ENCODE measurements at places on chromosomes 5 and 9. TPM values are rescaled to one million over a fixed set of nuclear protein-coding genes. Genes with fewer than 3 reads are reported as not detected.
A peak's percentile ranks its signal among the peaks of the same experiment; 100 is the strongest.

GRCh38 chr5:100472091-100472490 lies 63.1 kb upstream of the FAM174A start:
- no peak for DNase-seq

The WDR31 gene
- 7.5 TPM for total RNA-seq

The PCDHGA8 gene
- total RNA-seq: 4.0 TPM

The PCDHA13 gene
- total RNA-seq: not detected

GRCh38 chr5:71645030-71645429 lies 57.9 kb downstream of the MCCC2 start:
- DNase-seq: no peak

GRCh38 chr9:90552317-90552716 lies 90.3 kb downstream of the DIRAS2 start:
- DNase-seq: no peak

GRCh38 chr5:16709691-16710433 lies 93.1 kb upstream of the RETREG1 start:
- DNase-seq: no peak

- DNase-seq: no peak
These were observed 516.5 kb downstream of the DNAH5 start for GRCh38 chr5:13427827-13428557.

GRCh38 chr9:73183917-73184861 lies 32.5 kb downstream of the ANXA1 start:
- no peak for DNase-seq

The SPINK13 gene
- total RNA-seq: not detected

- DNase-seq: no peak
These were observed 110.2 kb downstream of the MLLT3 start for GRCh38 chr9:20512106-20512505.

The STKLD1 gene
- 0.31 TPM for total RNA-seq

GRCh38 chr5:92581690-92582089 lies 999.3 kb downstream of the NR2F1-AS1 start:
- DNase-seq: no peak

- no peak for DNase-seq
These were observed 73.5 kb downstream of the COL23A1 start for GRCh38 chr5:178516504-178517235.

- no peak for DNase-seq
These were observed 294.5 kb downstream of the CTNND2 start for GRCh38 chr5:11609570-11610303.

The SPATA31A3 gene
- not detected for total RNA-seq

DNA sequence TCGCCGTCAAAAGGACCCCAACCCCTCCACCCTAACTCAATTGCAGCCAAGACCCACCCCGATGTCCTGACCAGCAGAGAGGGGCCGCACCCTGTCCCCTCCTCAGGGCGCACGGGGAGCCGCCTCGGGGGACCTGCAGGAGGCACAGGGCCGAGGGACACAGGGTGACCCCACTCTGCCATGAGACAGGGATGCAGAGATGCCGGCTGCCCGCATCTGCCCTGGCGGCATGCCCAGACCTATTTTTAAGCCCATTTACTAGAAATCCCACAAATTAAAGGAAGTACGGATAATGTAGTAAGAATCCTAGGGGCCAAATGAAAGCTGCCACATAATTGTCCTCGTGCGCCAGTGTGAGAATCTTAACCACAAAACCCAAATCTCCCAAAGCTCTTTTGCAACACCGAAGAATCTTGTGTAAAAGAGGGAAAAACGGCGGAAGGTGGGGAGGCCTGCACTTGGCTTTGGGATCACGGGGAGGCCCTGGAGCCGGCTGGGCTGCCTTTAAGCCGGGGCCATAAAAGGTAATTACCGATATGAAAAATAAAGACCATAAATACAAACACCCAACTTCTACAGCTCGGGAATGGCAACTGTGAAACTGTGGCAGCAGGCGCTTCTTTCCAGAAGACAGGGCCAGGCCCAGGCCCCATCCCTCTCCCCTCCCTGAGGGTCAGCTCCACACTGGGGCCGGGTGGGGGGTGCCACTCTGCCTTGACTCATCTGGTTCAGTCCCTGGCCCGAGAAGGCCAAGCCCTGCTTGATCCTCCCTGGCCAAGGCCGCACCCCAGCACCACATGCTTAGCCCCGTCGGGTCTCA lies 35.0 kb downstream of the NACC2 start:
- no peak for DNase-seq

The PCDHB7 gene
- total RNA-seq: 0.79 TPM

The ZNG1A gene
- 23.8 TPM for total RNA-seq

GRCh38 chr5:155027993-155028629 lies 14.6 kb downstream of the KIF4B start:
- DNase-seq: no peak

GRCh38 chr9:71783120-71783523 lies 14.8 kb upstream of the CEMIP2 start:
- DNase-seq: peak; percentile 54

- no peak for DNase-seq
These were observed 76.1 kb downstream of the ADAMTS2 start for GRCh38 chr5:179268966-179269693.

DNA sequence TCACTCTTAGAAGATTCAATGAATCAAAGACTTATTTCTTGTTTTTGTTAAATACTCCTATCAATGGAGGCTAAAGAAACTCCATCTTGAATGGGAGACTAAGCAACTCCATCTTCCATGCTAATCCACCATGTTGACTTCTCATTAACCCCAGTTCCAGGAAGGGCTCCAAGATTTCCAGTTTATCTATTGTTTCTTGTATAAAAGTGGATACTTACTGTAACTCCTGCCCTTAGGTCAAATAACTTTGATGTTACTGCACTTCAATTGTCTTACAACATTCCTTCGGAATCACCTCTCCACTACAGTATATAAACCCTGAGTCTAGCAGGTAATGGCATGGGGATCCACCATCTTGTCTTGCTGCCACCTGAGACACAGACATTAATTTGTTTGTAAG lies 63.0 kb downstream of the PUM3 start:
- no peak for DNase-seq

DNA sequence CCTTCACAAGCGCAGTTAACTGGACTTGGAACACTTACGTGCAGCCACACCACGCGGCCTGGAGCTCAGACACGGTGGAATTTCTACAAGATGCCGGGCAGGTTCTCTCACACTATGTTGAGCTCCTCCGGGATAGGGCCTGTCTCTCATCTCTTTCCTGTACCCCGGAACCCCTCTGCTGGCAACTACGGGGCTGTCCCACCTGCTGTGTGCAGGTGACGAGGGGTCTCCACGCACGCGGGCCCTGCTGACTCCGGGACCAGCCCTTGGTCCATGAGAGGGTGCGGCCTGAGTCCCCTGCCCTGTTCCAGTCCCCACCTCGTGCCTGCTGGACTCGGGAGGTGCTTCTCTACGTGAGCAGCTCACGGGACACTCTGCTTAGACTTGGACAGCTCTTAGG lies 40.1 kb downstream of the SLC6A3 start:
- DNase-seq: no peak

DNA sequence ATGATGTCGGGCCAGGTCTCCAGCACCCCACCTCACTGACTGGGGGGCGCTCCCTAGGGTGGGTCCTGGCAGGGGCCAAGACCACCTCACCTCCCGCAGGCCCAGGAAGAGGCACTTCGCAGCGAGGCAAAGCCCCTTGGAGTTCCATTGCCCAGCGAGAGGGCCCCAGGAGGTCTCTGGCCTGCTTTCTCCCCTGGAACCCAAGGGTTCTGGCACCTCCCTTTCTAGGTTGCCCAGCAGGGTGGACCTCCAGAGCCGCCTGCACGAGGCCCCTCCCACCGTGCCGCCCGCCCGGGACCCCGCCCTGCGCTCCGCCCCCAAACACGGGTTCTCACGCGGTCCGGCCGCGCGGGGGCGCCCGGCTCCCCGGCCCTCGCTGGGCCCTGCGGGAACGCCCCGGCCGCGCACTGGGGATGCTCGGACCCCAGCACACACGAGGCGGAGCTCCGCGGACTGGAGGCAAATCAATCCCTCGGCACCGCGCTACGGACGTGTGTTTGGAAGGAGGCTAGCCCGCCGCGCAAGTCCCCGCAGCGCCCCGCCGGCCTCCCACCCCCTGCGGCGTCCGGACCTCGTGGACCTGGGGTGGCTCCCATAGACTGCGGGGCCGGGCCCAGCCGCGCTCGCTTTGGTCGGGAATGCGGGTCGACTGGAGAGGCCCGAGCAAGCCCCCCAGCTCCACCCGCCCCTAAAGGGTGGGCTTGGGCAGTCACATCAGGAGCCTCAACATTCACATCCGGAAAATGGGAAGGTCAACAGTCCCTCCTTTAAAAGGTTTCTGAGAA lies 99.5 kb upstream of the LMX1B start:
- DNase-seq: peak; percentile 93

GRCh38 chr5:151580239-151580638 lies 10.9 kb downstream of the FAT2 start:
- DNase-seq: no peak

The ARL14EPL gene
- not detected for total RNA-seq

The FCN1 gene
- total RNA-seq: 2.5 TPM

The TMEM252 gene
- not detected for total RNA-seq

DNA sequence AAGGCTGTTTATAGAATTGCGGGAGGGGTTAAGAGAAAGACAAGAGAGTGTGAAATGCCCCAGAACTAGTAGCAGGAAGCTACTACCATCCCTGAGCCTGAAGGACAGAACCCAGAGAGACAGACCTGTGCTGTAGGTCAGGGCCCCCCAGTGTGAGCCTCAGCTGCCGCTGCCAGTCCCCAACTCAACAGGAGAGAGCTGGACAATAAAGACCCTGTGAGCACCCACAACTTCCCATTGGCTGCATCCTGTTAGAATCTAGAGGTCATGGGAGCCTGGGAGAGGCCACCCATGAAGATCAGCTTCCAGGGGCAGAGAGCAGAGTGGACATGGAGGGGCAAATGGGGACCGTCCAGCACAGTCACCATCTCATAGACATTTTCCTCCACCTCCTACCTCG lies 127.2 kb upstream of the GABRP start:
- DNase-seq: no peak

The TMEM174 gene
- not detected for total RNA-seq

GRCh38 chr5:132473668-132474067 lies 16.9 kb downstream of the IRF1 start:
- DNase-seq: no peak

The IL9 gene
- total RNA-seq: not detected

- DNase-seq: no peak
These were observed at the start of gene PRDM12 for GRCh38 chr9:130664251-130665028. PRDM12 (plus strand) TSS chr9:130664594; CDS start chr9:130664654, 60 bp downstream.

DNA sequence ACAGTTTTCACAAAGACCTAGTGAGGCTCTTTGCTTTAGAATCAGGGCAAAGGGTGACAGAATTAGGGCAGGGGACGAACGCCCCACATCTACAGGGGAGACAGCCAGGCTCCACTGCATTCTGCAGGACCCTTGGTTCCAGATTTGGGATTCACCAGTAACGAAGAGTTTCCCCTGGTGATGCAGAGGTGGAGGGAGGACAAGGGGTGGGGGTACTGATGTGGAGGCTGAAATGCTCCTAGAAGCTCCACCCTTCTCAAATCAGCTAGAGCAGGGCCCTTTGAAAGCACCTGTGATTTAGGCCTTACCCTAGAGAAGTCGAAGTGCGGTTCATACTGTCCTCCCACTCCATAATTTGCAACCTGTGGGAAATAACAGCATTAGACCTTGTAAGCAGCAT lies 29.1 kb downstream of the P4HA2 start:
- no peak for DNase-seq

GRCh38 chr9:3804103-3804502 lies 278.3 kb upstream of the RFX3 start:
- DNase-seq: no peak

The TLX3 gene
- not detected for total RNA-seq

The TXN gene
- 64.3 TPM for total RNA-seq

The AGXT2 gene
- not detected for total RNA-seq

DNA sequence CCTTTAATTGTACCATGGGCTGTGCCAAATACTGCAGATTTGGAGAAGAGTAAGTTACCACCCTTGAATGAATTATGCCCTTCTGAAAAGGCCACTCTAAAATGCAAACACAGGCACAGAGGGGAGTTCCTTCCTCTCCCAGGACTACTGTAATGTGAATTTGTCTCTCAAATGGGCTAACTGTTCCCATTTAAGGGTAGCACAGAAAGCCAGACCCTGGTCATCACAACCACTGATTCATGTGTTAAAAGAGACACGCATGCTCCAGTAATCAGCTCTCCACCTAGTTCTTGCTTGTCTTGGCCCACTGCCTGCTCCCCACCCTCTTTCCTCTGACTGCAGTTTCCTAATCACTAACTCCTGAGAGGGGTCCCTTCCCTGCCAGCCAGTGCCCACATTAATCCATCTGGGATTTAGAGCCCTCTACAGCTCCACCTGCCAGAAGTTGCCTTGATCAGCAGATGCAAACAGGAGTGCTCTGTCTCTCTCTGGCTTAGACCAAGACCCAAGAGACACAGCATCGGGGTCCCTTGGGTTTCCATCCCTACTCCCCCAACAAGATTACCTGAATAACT lies 382.4 kb downstream of the TMEM167A start:
- DNase-seq: no peak

DNA sequence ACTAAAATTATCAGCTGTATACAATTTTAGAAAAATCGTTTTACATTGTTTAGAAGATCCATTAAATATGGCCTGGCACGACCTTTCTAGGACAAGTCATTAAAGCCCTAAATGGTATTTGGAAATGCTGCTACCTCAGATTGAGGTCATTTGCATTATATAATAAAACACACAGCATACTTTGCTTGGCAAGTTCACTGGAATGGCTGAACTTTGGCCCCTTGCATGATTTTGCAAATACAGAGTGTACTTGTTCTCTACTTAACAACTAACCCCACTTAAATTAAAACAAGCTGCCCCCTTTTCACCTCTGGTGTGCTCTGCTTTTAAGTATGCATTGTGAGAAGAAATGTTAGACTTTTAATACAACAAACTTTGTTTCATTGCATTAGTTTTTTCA lies 860.1 kb downstream of the PTPRD start:
- no peak for DNase-seq

GRCh38 chr5:174729075-174729680 lies 4.8 kb downstream of the MSX2 start:
- no peak for DNase-seq

GRCh38 chr5:5492087-5492933 lies 69.8 kb downstream of the ICE1 start:
- DNase-seq: no peak

The BHMT2 gene
- 19.6 TPM for total RNA-seq

- DNase-seq: no peak
These were observed 13.4 kb downstream of the PTPA start for GRCh38 chr9:129124506-129125069.

GRCh38 chr5:170266570-170267381 lies 30.8 kb downstream of the LCP2 start:
- DNase-seq: no peak

- DNase-seq: no peak
These were observed 199.0 kb upstream of the TARS1 start for GRCh38 chr5:33241802-33242201.

- no peak for DNase-seq
These were observed 348.6 kb upstream of the RGMB start for GRCh38 chr5:98424681-98425450.

The DYNC2I2 gene
- 13.5 TPM for total RNA-seq

DNA sequence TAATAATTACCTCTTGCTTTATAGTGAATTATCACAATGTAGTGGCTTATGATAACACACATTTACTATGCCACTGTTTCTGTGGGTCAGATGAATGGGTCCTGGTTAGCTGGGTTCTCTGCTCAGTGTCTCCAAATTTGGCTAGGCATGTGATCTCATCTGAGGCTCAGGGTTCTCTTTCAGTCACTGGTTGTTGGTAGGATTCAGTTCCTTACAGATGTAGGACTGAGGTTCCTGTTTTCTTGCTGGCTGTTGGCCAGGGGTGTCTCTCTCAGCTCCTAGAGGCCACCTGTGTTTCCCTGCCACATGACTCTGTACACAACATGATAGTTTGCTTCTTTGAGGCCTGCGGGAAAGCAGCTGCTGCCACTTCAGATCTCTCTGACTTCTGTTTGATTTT lies 7.1 kb downstream of the NFX1 start:
- no peak for DNase-seq

GRCh38 chr5:1792842-1793266 lies 6.8 kb downstream of the MRPL36 start:
- DNase-seq: no peak
